ENCODE measurements at places on chromosomes 1 and 21. TPM values are rescaled to one million over a fixed set of nuclear protein-coding genes. Genes with fewer than 3 reads are reported as not detected.

DNA sequence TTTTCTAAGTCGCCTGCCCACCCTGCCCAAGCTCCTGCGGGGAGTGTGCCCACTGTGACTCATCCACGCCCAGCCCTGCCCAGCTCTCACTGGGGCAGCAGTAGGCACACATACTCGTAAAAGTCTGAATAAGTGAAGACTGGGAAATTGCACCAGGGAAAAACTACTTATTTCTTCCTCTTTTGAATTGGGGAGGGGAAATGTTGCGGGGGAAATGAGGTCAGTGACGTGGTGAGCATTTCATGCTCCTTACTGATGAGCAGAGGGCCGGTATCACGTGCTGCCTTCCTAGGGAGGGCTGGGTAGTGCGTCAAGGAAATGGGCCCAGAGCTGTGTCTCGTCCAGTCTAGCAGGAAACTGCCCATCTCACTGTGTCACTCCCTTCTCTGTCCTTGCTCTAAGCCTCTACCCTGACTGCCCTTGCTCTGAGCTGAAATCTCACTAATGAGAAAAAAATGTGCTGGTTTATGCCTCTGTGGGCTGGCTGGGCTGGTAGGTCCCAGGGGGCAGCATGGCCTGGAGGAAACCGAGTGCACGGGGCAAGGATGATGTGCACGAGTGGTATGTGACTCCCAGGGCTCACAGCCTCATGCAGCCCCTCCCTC, 13.5 kb upstream of the TNFRSF1B start:
- no peak for DNase-seq

Gene CELA2B
- total RNA-seq: not detected

Gene HSD3B1
- total RNA-seq: not detected

- no peak for DNase-seq
Measured at GRCh38 chr1:163701783-163702374, 380.1 kb downstream of the NUF2 start.

Gene C1QTNF12
- 8.2 TPM for total RNA-seq

DNA sequence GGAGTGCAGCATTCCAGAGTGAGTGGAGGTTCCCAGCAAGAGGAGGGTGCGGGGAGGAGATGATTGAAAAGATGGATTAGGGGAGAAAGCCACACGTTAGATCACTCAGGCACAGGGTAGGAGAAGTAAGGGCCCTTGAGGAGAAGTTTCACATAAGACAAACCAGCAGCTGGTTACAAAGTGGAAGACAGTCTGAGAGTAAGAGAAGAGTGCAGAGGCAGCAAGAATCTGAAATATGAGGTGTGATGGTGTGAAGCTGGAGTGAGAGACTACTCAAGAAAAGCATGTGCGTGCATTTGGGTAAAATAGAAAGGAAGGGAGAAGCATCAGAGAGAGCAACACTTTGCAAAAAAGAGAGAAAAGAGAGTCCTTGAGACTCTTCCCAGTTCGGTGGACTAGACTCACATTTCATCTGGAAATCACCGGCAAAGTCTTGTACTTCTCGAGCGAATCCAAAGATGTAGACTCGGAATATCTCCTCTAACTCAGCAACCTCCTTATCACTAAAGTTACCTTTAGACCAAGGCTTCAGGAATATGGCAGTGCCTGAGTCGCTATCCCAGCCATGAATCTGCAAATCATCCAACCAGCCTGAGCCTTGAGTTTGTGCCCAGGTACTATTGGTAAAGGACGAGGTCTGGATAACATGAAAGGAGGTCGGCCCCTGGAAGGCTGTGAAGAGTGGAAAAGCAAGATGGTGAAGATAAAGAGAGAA, 783 bp downstream of the CD1B start:
- DNase-seq: no peak
